ENCODE measurements at places on chromosomes 7 and 10.
A peak's percentile ranks its signal among the peaks of the same experiment; 100 is the strongest.

DNA sequence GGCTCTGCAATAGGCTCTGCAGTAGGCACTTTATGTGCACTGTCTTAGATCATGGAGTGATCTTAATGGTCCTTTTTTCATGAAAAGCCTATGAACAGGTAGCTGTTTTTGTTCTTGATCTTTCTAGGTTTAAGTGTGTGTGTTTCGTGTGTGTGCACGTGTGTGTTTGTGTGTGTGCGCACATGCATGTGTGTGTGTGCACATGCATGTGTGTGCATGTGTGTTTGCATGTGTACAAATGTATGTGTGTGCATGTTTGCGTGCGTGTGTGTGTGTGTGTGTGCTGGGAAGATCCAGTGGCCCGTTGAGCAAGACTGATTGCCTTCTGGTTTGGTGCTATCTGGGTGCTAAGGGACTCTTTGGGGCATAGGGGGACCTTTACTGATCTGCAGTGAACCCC is 334.8 kb downstream of the GLRX3 start:
- no peak for DNase-seq

DNA sequence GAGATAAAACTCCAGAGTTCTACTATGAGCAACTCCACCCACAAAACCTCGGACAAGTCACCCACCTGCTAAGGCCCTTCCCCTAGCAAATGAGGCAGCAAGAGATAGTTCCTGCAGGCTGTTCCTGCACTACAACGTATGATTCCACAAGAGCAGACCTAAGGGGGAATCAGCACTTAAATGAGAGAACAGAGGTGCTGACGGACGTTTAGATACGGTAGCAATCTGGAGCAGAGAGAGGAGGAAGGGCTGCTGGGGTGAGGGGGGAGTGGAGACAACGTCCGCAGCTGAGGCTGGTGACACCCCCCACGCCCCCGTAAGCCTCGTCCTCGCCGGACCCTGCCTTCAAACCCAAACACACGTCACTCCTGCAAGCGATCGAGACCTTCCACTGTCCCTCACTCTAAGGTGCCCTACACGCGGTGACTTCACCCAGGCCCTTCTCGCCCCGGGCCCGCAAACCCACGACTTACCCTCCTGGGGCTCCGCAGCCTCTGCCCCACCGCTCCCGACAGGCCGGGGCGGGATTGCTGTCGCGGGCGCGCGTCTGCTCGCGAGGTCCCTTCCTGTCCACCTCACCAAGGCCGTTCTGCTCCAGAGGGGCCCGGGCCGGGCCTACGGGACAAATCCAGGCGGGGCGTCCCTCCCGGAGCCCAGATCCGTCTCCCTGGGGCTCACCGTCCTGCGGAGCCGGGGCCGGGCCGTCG is 635 bp downstream of the ZNF12 start:
- peak; percentile 36 for DNase-seq

DNA sequence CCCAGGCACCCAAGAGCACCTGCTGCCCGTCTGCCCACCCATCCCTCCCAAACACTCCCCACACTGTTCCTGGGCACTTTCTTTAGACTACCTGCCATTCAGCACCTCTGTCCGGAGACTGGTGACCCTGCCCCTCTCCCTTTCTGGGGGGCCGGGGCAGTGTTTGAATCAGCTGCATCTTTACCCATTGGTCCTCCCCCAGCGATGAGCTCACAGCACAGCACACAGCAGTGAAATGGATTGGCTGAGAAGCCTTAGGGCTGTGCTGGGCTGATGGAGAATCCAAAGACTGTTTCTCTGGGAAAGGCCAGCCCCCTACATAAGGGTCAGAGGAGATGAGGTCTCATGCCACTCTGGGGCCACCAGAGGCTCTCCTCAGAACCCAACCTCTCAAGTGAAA is 40.2 kb downstream of the VWA2 start:
- no peak for DNase-seq

DNA sequence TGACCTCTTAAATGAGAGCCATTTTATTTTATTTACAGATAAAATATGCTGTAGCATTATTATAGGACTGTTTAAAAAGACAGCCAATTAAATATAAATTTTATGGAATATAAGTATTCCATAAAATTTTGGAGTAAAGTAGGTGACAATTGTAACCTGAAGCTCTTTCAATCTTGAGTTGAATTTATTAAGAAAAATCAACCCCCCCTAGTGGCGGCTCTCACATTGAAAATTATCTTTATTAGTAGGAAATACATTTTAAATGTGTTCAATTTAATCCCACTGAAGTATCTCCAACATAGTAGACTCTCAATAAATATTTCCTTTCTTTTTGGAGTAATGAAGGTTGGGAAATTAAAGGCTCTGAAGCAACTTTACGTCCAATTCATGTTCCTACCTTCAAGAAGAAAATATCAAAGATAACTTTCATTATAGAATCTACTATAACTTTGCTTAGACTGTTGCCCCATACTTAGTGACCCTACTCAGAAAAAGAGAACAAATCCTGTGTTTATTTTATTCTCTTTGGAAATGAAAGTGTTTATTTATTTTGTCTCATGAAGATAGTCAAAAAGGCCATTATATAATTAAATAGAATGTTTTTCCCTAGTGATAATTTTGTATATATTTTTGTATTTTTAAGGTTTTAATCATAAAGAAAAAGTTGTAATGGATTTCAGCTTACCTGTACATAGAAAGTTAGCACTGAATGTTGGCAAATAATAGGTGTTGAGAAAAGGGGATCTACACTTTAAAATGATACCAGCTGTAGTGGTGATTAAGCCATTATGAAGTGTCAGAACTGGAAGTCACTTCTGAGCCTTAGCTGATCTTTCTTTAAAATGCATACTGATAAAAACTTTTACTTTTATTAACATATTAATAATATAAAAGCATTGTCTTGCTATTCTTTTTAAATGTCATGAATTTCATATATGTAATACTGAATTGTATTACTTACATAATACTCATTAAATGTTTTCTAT is 3.3 kb downstream of the AHR start:
- peak; percentile 43 for DNase-seq

- DNase-seq, result no peak
Measured at GRCh38 chr7:88268858-88269257, 37.8 kb downstream of the STEAP4 start.

- DNase-seq, result no peak
Measured at GRCh38 chr7:112137141-112138101, 68.8 kb downstream of the DOCK4 start.

DNA sequence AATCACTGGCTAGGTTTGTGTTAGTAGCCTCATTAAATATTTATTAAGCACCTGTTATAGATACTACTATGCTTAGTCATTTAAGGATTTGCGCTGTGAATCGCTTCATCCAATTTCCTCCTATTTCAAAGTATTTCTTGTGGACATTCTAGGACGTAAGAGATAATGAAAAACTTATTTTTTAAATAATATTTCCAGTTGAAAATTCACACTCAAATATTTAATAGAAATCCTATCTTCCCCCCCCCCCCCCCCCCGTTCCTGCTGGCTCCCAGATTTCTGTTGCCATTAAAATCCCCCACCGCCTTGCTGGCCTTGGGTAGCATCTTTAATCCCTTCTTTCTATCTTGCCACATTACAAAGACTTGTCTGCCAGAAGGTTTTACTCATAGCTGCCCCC is 6.0 kb downstream of the INSYN2A start:
- DNase-seq, result no peak

GRCh38 chr10:78479467-78479866 is 445.8 kb downstream of the RPS24 start:
- no peak for DNase-seq

GRCh38 chr7:77653572-77653971 is 42.7 kb upstream of the RSBN1L start:
- no peak for DNase-seq

GRCh38 chr10:70890917-70891431 is 2.6 kb upstream of the PCBD1 start:
- no peak for DNase-seq

DNA sequence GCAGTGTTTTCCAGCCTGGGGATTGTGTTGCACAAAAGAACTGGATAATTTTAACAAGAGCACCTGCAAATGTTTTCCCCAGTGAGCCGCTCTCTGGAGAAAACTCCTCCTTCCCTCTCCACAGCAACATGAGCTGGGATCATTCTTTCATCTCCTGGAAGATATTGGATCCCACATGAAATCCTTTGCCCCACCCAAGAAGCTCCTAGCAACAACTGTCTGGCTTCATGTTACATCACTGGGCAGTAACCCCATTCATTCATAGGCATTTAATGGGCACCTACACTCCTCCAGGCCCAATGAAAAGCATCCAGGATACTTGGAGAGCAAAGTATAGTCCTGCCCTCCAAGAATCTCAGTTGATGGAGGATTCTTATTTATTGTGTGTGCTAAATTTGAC is 27.2 kb downstream of the LSM5 start:
- DNase-seq, result no peak

DNA sequence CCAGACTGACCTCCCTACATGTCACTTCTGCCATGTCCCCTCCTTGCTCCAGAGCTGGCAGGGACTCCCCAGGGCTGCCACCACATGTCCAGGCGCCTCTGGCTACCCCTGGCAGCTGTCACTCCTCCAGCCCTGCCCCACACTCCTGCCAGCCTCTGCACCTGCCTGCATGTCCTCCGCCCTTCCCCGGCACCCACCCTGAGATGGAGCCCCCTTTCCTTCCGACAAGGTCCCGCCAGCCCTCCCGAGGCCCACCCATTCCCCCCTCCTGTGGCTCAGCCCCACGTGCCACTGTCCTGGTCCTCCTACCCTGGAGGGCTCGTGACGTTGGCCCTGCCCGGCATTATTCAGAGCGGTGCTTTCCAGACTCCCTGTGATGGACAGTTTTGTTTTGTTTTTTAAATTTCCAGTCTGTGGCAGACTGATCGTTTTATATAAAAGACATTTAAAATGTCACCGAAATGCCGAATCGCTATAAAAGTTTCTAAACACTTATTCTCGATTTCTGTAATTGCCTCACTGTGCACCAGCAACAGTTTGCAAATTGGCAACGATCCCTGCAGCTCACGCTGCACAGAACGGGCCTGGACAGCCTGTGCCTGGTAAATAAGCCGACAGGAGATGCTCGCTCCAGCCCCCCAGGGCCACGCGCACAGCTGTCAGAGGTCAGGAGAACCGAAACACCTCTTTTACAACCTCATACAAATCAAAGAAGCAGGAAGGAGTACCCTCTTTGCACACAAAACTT is 111.1 kb upstream of the SH2B2 start:
- no peak for DNase-seq

DNA sequence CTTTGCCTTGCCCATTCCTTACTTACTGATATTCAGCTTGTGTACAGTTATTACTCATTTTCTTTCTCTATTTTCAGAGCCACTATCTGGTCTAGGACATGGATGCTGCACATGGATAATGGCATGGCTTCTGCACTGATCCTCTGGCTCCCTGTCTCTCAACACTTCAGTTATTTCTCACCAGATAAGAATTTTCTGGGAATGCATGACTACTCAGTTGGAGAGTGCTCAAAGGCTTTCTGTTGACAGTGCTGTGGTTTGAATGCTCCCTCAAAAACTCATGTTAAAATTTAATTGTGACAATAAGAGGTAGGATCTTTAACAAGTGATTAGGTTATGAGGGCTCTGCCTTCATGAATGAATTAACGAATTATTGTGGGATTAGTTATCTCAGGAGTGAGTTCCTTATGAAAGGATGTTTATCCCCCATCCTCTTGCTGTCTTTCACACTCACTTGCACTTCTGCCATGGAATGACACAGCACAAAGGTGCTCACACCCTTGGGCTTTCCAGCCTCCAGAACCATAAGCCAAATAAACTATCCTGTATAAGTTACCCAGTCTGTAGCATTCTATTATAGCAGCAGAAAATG is 16.1 kb upstream of the PIK3CG start:
- peak; percentile 93 for DNase-seq

DNA sequence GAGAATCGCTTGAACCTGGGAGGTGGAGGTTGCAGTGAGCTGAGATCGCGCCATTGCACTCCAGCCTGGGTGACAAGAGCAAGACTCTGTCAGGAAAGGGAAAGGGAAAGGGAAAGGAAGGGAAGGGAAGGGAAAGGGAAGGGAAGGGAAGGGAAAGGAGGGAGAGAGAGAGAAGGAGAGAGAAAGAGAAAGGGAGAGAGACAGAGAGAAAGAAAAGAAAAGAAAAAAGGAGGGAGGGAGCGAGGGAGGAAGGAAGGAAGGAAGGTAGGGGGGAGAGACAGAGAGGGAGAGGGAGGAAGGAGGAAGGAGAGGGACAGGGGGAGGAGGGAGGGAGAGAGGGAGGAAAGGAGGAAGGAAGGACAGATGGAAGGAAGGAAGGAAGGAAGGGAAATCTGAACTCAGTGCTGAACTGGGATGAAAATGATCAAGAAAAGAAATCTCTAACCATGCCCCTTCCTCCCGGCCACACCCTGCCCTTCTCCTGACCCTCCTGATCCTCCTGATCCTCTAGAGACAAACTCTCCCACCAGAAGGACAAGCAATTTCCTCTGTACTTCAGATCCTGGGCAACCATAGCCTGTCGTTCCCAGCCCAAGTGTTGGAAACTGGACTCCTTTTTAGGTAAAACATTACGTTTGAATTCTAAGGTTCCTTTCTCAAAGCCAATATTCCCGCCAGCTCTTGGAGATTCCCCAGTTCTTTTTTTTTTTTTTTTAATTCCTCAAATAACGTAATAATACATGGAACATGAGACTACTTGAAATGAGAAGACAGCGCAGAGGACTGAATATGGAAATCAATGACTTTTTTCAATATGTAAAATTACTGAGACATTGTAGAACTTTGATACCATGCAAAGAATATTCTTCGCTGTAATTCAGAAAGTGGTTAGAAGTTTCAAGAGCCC is 32.1 kb downstream of the NMT2 start:
- no peak for DNase-seq

- DNase-seq, result peak; percentile 27
Measured at GRCh38 chr10:127976701-127977356, 69.9 kb downstream of the PTPRE start.

- DNase-seq, result no peak
Measured at GRCh38 chr7:92758796-92759431, 77.5 kb downstream of the CDK6 start.

- DNase-seq, result no peak
Measured at GRCh38 chr10:76554478-76554877, 1083.1 kb downstream of the KCNMA1 start.

DNA sequence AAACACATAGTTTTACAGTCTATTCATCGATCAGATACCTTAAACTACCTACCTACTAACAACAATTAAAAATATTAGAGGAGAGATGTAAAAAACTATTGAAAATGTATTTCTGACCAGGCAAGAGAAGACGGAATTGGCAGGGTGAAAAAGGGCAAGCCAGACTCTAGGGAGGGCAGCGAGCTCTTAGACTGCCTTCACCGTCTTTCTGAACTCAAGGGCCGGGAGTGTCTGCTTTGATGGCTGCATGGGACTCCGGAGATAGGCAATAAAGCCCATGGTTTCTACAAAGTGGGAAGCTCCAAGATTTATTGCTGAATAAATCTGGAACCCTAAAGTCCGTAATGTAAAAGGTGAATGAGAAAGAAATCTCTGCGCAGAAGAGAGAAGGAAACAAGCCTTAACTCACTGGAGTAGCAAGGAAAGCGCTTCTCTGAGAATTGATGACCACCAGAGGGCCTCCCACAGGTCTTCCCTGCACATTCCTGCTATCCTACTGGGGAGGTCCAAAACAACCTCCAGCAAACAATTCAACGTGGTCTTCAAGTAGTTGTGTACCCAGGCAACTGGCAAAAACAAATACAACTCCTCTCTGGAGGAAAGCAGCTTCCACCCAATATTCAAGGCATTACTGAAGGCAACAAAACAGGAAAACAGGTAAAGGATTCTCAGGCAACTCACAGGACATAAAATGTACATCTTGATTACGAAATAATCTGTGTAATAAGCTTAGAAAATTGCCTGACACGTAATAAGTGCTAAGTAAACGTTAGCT is 181.3 kb downstream of the SDK1 start:
- DNase-seq, result peak; percentile 62
